ENCODE measurements at places on chromosomes 7 and 10. TPM values are rescaled to one million over a fixed set of nuclear protein-coding genes. Genes with fewer than 3 reads are reported as not detected.
A peak's percentile ranks its signal among the peaks of the same experiment; 100 is the strongest.

GRCh38 chr7:85052056-85052737 is 134.7 kb downstream of the SEMA3D start:
- DNase-seq = no peak

GRCh38 chr10:123402656-123403055 is 248.5 kb downstream of the BUB3 start:
- DNase-seq = no peak

- no peak for DNase-seq
Measured at GRCh38 chr10:96740579-96741281, 20.4 kb upstream of the PIK3AP1 start.

DNA sequence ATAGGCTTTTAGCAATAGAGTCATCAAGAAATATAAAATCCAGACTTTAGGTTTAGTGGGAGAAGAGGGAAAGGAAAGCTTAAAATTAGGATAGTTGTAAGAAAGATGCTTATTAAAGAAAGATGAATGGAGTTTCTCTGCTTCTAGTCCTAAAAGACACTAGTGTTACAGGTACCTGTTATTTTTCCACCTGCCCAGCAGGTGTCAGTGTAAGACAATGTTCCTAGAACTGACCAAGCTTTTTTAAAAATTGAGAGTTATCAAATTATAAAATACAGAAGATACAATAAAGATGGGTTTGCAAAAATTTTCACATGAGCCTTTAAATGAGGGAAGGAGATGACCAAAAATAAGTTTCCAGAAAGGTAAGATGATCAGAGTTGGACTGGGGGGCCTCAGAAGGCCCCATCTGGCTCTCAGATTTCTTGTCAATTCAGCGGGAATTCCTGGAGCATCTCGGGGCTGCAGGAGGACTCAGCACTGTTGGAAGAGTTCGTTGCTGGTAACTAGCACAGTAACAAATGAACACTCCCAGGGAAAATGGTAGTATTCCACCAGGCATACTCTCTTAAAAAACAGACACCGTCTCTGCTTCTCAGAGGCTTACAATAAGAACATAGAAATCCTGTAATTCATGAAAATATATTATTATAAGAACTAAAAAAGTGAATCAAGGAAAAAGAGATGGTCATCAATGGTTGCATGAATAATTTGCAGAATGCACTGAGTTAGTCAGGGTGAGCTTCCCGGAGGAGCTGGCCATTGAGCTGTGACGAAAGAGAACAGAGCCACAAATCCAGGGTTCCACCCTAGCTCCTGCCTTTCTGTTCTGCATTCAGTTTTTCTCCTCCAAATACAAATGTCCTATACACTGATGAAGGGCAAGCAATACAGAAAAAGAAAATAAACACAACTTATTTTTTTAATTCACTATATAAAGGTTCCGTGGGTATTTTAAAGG is 71.8 kb upstream of the PIK3CG start:
- peak; percentile 54 for DNase-seq

DNA sequence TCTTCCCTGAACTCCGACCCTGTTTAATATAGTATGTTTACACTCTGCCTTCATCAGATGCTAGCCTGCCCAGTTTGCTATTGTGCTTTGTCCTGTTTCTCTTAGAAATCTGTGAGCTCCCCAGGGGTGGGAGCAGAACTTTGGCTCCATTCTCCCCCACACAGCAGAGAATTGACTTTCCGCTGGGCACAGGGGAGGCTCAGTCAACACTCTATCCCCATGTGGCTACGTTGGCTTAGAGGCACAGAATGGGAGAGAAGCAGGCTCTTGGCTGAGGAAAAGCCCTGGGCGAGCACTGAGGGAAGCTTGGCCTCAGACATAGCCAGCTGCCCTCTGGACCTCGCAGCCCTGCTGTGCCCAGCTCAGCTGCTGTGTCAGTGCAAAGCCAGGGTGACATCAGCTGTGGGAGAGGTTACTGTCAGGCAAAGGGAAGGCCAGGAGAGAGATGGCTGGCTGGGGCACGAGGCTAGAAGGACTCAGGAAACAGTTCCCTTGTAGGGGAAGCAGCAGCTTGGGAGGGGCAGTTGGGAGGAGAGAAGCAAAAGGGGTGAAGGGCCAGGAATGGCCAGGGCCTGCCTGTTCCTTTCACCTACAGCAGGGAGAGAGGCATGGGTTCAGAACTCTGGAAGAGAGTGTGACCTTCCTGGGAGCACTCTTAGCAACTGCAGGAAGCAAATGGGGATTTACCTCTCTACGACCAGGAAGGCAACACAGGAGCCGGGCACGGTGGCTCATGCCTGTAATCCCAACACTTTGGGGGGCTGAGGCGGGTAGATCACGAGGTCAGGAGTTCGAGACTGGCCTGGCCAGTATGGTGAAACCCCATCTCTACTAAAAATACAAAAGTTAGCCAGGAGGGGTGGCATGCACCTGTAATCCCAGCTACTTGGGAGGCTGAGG is 5.8 kb upstream of the SCD start:
- no peak for DNase-seq

DNA sequence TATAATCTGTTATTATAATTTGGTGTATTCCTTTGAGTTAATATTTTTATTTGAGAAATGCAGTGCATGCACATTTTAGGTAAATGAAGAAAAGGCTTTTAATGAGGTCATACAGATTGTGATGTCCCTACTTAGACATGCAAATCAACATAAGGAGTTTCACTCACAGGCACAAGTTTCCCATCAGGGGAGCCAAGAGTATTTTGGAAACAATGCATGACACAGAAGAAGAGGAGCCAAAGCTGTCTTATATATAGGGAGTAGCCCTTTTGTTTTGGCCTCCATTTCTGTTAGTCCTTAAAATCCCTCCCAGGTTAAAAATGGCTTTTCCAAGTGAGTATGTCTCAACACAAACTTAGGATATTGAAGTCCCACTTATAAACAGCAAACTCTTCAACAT is 703.4 kb upstream of the ANKRD30A start:
- DNase-seq = no peak

- DNase-seq = no peak
Measured at GRCh38 chr10:76868098-76868977, 769.3 kb downstream of the KCNMA1 start.

GRCh38 chr7:114952296-114952695 is 30.4 kb downstream of the MDFIC start:
- no peak for DNase-seq

DNA sequence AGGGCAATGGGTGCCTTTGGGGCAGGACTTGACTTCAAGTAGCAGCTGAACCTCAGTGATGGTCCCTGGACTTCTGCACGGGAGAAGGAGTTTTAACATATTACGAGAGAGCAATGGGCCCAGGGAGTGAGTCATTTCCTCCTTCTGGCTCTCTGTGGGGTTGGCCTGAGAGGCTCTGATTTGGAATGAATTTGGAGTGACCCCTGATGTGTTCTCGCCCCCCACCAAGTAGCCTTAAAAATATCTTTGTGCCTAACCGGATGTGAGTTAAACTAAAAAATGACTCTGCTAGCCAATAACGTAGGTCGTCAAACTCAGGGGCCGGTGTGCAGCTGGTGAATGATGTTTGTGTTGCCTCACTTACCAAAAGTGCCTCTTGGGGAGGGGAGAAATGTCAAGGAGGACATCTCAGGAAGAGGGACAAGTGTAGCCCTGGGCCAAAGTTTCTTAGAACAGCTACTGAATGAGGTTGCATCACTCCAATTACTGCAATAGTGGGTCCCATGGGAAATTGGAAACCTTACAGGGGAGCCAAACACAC is 656.6 kb downstream of the INHBA start:
- DNase-seq = peak; percentile 83

DNA sequence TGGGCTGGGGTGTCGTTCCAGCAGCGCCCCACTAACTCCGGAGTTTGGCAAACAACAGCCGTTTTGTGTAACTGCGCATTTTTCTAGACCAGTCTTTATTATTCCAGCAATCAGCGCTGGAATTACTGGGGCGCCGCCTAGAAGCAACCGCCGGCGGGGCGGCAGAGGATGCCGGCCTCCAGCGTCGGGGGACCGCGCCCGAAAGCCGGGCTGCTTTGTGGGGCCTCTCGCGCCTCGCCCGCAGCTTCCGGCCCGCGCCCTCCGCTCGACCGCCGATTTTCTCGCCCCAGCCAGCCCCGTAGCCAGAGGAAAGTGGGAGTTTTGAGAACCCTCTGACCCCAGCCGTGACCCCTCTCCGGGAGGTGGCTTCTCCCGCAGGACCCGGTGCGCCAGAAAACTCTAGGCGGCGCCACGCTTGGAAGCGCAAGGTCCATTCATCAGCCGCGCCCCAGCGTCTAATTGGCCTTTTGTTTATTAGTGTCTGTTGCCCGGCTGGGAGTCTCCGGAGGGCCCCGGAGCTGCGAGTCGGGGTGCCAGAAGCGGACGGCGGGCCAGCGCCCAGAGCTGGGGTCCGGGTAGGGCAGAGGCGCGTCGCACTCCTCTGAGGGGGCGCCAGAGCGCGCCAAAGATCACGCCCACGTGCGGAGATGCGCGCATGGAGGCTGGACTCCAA is 10.7 kb downstream of the EMX2 start:
- DNase-seq = no peak

DNA sequence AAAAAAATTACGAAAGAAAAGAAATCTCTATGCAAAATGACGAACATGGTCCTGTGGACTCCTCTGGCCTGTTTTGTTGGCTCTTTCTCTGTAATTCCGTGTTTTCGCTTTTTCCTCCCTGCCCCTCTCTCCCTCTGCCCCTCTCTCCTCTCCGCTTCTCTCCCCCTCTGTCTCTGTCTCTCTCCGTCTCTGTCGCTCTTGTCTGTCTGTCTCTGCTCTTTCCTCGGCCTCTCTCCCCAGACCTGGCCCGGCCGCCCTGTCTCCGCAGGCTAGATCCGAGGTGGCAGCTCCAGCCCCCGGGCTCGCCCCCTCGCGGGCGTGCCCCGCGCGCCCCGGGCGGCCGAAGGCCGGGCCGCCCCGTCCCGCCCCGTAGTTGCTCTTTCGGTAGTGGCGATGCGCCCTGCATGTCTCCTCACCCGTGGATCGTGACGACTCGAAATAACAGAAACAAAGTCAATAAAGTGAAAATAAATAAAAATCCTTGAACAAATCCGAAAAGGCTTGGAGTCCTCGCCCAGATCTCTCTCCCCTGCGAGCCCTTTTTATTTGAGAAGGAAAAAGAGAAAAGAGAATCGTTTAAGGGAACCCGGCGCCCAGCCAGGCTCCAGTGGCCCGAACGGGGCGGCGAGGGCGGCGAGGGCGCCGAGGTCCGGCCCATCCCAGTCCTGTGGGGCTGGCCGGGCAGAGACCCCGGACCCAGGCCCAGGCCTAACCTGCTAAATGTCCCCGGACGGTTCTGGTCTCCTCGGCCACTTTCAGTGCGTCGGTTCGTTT is 83.5 kb upstream of the SLF2 start:
- peak; percentile 4 for DNase-seq

- no peak for DNase-seq
Measured at GRCh38 chr10:127310430-127310829, 114.0 kb upstream of the INSYN2A start.

DNA sequence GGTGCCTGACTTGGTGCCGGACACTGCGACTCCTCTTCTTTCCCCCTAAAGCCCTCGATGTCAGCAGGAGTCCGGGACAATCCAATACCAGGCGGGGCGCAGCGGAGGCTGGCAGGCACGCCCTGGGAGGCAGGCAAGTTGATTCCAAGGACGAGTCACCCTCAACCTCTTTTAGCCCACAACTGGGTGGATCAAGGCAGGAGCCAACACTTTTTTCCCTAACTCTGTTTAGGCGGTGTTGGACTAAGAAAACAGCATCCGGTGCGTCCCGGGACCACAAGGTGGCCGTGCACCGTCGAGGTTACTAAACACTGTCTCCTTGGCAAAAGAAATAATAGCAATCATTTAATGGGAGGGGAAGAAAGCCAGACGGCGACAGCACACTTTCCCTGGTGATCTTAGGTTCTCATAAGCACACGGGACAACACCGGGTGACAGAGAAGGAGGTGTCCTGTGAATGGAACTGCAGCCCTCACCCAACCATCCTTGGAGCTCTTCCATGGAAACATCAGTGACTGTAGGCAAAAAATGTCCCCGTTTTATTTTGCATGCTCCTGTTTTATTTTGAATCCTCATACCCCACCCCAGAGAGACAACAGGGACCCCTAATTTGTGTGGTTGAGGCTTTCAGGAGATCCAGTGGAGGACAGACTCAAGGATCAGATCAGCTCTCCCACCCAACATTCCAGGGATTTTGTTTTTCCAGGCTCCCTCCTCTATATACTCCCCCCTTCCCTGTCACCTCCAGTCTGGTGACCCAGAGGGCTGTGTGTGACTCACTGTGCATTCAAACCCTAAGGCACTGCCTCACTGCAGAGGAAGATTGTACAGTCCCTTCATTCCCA is 1.3 kb upstream of the CALCR start:
- no peak for DNase-seq

- DNase-seq = no peak
Measured at GRCh38 chr7:157410831-157411556, 74.2 kb downstream of the DNAJB6 start.

DNA sequence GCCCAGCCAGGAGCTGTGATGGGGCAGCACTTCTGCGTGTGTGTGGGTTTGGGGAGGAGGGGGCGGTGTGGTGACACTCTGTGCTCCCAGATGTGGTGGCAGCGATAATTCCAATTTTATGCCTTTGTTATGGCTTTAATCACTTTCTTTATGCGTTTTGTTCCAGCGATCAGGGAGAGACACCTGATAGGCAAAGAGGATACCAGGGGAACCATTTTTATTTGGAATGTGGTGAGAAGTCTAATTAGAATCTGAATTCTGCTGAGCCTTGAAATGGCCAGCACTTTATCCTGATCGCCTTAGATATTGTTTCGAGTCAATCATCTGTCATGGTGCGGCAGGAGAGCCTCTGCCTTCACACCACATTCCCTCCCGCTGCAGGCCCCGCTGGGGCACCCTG is 79.5 kb downstream of the HIF1AN start:
- no peak for DNase-seq

- DNase-seq = no peak
Measured at GRCh38 chr7:86844608-86845007, 200.9 kb downstream of the GRM3 start.

DNA sequence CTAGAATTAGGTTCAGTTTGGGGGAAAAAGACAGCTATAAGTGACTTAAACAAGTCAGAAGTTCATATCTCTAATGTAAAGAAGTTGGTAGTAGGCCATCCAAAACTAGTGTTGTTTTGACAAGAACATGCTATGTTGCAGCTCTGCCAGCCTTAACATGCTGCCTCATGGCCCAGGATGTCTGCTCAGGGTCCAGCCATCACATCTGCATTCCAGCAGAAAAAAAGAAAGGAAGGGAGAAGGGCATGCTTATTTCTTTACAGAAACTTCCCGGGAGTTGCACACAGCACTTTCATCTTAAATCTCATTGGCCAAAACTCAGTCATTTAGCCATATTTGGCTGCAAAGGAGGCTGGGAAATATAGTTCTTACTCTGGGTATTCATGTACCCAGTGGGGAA is 400.4 kb upstream of the PODXL start:
- DNase-seq = no peak

The COL26A1 gene
- total RNA-seq = 0.12 TPM

The VSTM4 gene
- total RNA-seq = not detected

The PODXL gene
- 50.6 TPM for total RNA-seq

The CPED1 gene
- 15.8 TPM for total RNA-seq

The SORBS1 gene
- total RNA-seq = 0.57 TPM

The ASIC3 gene
- total RNA-seq = 0.20 TPM

The ENTPD7 gene
- total RNA-seq = 10.0 TPM

The TMEM236 gene
- total RNA-seq = not detected

The HERC4 gene
- 95.5 TPM for total RNA-seq

The MET gene
- 199 TPM for total RNA-seq

The GNGT1 gene
- total RNA-seq = not detected

The GDF2 gene
- not detected for total RNA-seq
